ENCODE measurements at places on chromosomes 5 and 9.
A peak's percentile ranks its signal among the peaks of the same experiment; 100 is the strongest.

DNA sequence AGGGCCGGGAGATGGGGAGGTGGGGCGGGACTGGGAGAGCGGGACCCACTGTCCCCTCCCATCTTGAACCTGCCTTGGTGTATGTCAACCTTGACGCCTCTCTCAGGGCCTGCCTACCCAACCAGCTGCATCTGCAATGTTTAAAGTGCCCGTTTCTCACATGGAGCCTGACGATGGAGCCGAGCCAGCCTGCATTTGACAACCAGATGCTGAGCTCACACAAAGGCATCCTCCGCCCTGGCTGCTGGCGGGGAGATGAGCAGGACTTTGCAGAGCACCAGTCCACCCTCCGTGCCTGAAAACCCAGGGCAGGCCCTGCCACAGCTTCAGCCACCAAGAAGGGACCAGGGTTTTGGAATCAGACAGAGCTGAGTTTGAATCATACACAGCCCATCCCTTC is 141.1 kb upstream of the SMIM23 start:
- no peak for DNase-seq

GRCh38 chr9:71725590-71726338 is 42.5 kb downstream of the CEMIP2 start:
- no peak for DNase-seq

DNA sequence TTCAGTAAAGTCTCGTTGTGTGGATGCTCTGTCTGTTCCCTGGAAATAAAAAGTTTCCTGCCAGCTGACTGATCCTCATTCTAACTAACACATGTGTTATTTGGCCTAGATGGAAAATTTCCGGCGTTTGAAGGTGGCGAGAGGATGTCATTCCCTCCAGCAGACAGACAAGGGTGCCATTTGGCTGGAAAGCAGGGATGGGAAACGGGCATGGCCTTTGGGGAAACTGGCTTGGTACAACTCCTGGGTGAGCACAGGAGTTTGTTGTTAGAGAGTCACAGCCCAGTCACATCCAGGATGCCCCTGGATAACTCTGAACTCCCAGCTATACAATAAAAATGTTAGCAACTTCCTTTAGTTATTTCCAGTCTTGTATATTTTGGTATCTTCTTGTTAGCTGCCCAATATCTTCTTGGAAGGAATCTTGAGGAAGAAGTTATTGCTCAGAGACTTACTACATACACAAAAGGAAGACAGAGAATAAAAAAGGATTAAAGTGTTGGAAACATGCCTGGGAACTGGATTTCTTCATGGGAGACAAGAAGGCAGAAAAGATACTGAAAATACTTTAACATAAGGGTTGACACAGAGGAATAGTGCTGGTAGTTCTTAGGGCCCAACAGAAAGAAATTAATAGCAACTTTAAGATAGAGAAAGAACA is 41.9 kb downstream of the TEK start:
- no peak for DNase-seq

GRCh38 chr9:99490729-99491128 is 268.6 kb downstream of the SEC61B start:
- no peak for DNase-seq

DNA sequence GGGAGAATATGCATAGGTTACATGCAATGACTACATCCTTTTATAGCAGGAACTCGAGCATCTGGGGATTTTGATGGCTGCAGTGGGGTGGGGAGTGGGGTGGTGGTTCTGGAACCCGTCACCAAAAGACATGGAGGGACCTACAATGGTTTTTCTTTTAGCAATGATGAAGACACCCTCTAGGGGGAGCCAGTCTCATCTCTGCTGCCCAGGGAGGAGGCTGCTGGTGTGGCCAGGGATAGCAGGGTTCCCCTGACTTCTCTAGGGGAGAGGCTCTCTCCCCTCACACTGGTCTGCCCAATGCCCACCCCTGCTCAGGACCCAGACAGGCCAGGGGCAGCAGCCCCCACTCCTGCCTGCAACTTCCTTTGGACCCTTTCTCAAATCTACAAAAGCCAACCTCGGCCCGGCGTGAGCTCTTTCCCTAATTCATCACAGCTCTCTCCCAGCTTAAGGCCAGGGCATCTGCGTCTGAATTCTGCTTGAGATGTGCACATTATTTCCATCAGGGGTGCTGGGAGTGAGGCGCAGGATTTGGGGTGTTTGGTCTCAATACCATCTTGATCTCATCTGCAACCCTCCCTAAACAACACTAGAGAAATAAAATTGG is 73.6 kb upstream of the RETREG1 start:
- no peak for DNase-seq

DNA sequence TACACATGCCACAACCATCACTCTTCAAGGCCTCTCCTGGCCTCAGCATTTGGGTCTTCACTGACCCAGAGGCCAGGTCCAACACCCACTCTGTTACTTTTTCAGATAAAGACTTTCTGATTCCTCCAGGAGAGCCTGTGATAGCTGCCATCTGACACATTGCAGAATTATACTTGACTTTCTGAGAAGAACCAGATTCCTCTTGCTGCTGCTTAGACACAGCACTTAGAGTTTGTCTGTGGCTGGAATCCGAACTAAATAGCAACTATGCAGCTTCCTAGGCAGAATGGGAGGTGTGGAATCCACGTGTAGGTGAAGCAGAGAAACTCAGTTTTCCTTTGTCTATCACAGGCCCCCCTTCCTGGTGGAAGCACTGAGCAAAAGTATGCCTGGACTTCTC is 344.7 kb upstream of the SLC30A5 start:
- no peak for DNase-seq

DNA sequence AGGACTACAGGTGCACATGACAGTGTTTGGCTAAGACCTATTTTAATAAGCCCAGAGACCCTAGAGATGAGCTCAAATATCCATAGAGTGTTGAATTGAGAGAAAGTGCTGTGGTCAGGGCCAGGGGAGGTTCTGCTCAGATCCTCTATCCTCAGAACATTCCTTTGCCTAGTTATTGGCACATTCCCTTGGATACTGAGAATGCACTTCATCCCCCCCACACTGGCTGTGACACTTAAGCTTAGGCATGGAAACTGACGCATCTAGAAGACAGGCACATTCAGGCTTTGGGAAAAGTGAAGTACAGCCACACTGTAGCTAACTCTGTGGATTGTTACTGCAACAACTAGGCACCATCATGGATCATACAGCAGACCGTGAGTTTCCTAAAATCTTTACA is 27.1 kb upstream of the RASGRF2 start:
- DNase-seq = no peak

DNA sequence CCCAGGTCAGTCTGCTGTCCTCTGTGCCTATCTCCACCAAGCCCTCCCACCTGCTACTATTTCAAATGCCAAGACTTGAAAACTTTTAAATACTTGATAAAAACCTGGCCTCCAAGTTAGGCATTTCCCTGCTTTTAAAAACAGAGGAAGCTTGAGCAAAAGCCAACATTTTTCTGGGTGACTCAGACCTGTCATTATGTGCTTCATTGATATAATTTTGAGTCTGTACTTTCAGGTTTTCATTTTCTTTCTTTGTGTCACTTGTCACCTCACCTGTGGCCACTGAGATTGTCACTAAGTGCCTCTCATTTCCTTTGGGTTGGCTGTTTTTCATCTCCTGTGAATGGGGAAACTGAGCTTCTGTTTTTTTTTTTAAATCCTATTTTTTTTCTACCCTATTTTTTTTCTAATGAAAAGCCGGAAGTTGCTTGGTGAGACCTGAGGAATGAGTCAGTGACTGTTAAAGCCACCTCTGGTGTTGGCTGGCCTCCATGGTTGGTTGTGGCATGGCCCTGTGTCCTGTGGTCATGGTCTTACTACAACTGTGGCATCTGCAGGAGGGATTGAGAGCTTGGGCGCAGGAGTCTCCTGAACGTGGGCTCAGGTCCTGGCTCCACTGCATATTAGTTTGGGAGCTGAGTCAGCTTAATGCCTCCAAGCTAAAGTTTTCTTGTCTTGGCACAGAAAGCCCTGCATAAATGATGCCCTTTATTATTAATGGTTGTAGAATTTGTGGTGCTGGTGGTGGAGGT is 56.7 kb downstream of the ARHGAP26 start:
- no peak for DNase-seq

DNA sequence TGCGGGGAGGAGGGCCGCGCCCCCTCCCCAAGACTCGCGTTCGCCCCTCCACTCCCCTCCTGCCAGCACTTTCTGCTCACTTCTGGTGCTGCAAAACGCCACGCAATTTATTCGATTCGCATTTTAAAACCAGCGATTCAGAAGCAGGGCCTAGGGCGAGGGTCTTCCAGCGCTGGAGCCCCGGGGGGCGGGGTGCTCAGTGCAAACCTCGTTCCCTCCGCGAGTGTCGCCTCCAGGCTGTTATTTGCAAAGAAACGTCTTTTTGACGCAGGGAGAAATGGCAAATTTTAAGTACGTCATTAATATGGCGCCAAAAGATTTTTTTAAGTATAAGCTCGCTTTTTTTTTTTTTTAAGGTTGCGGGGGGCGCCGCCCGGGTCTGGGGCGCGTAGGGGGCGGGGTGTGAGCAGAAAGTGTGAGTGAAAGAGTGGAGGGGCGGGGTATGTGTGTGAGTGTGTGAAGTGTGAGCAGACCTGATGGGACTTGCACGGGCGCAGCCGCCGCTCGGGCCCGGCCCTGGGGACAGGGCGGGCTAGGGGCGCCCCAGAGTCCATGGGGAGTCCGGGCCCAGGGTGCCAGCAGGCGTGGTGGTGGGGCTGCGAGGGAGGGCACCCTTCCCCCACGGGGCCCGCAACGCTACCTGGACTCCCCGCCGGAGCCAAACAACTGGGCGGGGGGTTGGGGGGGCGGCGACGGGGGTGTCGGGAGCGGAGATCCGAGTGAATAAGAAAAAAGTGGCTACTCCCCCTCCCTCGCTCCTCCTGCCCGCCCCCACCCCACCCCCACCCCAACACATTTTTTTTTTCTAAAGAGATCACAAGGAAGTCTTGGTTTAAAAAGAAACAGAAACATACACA is at the start of gene JADE2:
Gene JADE2 (plus strand): TSS at position 845 of the 857 bp plus-strand sequence. CDS start 10,188 bp downstream, outside the sequence.
- peak; percentile 31 for DNase-seq

- no peak for DNase-seq
Observed at GRCh38 chr5:79962575-79963222, 28.4 kb downstream of the MTX3 start.

DNA sequence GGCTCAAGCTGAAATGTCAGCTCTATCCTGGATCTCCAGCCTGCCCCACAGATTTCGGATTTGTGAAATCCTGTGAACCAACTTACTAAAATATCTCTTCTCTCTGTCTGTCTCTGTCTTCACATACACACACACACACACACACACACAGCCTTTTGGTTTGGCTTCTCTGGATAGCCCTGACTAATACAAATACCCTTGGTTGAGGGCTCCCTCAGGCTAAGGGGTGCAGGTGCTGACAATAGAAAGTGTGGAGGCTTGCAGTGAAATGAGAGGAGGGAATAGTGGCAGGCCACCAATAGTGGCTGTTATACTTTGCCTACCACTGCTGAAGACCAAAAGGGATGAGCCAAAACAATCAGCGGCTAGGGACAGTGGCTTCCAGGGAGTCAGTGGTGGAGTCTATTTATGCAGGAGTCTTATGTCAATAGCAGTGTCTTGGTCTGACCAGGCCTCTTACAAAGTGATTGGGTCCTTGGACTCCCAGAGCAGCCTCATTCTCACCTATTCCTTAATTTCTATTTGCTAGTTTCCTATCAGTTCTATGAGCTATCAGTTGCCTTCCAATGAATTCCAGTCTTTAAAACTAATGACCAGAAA is 93.2 kb upstream of the GAS1 start:
- DNase-seq = no peak

DNA sequence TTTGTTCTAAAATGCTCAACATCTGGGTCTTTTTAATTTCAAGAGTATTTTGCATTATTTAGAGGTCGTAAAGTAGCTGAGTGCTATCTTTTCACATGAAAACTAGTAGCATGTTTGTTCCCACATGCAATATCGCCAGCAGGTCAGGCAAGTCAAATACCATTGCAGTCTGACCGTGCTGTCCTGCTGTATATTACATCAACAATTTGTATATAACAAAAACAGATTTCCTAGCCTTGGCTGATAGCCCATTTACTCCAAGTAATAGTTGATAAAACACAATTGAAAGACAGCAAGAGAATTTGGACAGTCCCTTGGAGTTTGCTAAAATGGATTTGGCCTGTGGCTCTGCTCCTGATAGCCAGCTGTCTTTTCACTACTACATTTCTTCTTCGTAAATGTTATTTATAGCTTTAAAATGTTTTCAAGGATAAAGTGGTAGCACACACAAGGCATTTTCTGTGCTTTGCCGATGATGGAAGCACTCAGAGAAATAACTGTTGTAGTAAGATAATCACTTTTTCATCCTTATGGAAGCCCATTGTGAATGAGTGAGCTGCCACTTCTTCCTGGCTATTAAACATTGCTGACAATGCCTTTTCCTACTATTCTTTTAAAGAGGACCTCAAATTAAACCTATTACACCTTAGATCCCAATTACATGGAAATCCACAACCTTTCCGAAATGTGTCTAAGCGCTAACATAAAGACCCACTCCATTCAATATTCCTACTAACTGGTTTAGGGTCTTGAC is 992.1 kb downstream of the MAT2B start:
- no peak for DNase-seq

GRCh38 chr9:95887926-95888497 is 12.5 kb downstream of the ERCC6L2 start:
- DNase-seq = no peak

GRCh38 chr5:35430381-35431162 is 187.1 kb upstream of the SPEF2 start:
- no peak for DNase-seq

GRCh38 chr5:79612667-79613198 is 492 bp downstream of the TENT2 start:
- DNase-seq = peak; percentile 73

DNA sequence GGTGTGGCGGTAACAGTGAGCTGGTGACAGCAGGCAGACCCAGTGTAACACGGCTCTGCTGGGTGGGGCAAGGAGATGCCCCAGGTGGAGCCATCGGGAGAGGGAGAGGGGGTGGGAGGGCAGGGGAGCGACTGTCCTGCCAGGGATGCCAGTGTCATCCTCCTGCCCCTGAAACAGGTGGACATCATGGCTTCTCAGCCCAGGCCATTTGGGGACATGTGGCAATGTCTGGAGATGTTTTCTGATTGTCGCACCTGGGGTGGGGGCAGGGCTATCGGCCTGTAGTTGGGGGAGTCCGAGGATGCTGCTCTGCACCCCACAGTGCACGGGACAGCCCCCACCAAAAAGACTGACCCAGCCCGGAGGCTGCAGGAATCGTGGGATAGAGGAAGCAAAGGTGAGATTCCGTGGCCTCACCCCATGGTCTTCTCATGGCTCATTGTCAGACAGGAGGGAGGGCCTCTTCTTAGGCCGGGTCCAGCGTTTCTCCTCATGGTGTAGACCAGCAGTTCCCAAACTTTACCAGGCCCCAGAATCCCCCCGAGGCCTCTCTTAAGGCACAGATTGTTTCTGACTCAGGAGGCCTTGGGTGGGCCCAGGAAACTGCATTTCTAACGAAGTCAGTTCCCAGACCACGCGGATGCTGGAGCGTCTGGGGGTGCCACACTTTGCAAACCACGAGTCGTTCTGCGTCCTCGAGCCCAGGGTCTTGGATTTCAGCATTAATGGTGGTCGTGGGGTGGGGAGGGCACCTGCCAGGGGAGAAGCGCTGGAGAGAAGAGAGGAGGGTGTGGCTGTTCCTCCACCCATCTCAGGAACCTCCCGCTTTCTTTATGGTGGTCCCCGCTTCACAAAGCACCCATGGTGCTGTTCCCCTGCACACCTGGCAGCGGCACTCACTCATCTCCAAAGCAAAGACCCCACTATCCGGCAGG is 11.0 kb downstream of the COL5A1 start:
- DNase-seq = no peak

Data from KG1 (cell line).